ENCODE measurements at places on chromosomes 7 and 10.

DNA sequence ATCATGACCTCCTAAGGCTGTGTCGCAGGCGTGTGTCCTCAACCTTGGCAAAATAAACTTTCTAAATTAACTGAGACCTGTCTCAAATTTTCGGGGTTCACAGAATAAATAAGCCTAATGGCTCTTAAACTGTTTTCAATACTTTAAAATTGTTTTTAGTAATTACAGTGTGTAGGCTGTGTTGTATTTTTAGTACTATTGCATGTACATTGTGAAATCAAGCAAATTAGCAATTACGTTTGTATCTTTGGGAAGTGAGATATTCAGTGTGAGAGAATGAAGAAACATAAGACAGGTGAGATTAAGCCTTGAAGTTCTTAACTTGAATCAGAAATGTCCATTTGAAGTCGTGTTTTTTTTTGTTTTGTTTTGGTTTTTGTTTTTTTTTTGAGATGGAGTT, 4.8 kb upstream of the AKR1B10 start:
- no peak for DNase-seq

DNA sequence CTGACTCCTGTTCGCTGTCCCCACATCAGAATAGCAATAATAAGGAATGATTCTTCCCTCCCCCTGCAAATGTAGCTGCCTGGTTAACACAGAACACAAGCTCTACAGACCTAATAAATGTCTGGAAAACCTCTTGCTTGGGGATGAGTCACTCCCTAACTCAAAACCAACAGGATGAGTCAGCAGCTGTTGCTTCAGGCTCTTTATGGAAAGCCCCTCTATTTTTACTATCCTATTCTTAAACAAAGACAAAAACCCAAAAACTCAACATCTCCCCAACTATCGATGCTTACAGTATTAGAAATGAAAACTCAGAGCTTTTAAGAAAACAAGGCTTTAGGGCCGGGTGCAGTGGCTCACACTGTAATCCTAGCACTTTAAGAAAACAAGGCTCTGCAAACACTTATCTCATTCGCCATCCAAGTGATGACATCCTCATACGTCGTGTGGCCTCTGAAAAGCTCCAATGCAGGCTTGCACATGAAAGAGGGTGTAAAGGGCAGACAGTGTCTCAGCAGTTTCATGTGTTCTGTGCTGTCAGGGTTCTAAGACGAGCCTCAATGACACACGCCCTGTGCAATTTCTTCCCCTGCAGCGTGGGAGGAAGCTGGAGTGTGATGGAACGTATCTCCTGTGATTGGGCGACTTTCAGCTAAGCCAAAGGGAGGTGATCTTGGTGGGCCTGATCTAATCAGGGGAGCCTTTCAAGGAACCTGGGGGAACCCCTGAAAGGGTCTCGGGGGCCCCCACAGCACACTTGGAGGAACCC, 70.1 kb downstream of the AMZ1 start:
- DNase-seq, result peak; percentile 72

- DNase-seq, result no peak
Observed at GRCh38 chr7:133301444-133301843, 48.6 kb downstream of the EXOC4 start.

DNA sequence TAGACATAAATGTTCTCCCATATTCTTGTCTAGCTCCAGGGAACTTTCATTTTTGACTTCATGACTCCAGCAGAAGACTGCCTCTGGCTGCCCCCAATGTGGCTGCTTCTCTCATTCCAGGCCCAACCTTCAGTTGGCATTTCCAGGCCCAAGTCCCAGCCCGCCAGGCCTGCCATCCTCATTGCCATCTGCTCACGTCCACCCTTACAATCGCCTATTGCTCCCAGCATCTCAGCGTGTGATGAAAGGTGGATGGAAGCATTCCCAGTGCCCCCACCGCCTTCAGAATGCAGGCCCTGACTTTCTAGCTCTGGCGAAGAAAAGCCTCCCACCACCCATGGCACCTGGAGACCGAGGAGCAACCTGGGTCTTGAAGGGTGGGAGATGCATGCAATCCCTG, 132.1 kb upstream of the LANCL2 start:
- DNase-seq, result no peak

DNA sequence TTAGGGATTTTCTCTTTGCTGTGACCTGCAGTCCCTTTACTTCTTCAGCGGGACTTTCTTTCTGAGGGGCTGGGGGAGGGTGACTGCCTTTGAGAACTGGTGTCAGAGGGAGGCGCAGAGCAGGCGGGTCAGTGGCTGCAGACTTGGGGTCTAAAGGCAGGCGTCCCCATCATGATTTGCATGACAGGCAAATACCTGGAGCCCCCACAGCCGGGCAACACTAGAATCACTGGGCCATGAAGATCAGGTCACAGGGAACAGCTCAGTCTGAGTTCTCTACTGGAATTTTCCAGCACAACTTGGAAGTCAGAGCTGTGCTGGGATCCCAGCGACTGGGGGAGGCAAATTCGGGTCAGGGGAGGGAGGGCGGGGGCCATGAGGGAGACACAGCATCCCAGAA, 29.2 kb upstream of the PITRM1 start:
- DNase-seq, result no peak

GRCh38 chr7:105224884-105225651, 163.7 kb downstream of the SRPK2 start:
- peak; percentile 75 for DNase-seq

GRCh38 chr10:124990671-124991625, 49.0 kb downstream of the ZRANB1 start:
- DNase-seq, result no peak

DNA sequence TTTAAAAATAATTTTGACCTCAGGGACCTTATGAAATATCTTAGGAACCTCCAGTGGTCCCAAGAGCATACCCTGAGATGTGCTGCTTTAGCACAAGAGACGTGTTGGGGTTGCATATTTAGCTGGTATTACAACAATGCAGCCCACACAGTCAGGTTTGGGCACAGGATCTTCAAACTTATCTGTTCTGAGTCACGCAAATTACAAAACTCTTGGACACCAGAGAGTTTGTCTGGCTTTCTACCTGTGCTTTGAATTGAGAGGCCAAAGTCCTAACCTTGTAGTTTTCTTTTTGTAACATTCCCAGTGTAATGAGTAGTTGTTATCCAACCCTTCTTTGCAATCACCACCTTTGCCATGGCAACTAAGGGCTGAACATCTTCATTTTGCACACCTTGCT, 163.5 kb upstream of the PCLO start:
- DNase-seq, result no peak

GRCh38 chr10:17122052-17122451, 7.6 kb downstream of the CUBN start:
- no peak for DNase-seq

DNA sequence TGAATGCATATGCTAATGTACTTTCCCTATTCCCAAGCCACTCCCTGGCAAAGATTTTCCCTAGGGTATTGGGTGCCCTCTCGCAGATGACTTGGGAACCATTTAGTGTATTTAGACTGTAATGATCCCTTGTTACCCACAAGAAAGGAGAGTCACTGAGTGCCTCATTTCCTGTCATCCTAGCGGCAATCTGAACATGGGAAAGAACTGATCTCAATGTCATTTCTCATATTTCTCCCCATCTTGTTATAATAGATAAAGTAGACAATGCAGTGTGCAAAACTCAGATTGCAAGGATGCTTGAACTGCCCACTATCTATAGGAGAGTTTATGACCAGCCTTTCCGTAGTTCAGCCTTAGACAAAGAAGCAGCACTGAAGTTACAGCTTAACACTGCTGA, 123.3 kb downstream of the MICU1 start:
- DNase-seq, result no peak

- no peak for DNase-seq
Observed at GRCh38 chr10:123303581-123304337, 149.6 kb downstream of the BUB3 start.

DNA sequence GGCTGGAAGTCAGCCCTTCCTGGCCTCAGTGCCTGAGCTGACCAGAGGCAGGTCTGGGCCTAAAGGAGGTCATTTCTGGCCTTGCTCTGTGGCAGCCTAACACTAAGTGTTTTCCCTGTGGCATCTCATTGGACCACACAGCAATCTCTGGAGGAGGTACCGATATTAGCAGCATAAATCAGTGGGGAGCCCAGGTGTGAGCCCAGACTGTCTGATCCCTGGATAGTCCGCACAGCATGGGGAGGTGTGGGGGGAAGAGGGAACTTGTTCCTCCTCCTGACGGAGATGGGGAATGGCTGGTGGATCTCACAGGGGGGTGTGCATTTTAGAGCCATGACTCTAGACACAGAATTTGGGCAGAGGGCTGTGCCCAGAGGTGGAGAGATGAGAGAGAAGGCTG, 11.0 kb upstream of the PPIF start:
- DNase-seq, result no peak

DNA sequence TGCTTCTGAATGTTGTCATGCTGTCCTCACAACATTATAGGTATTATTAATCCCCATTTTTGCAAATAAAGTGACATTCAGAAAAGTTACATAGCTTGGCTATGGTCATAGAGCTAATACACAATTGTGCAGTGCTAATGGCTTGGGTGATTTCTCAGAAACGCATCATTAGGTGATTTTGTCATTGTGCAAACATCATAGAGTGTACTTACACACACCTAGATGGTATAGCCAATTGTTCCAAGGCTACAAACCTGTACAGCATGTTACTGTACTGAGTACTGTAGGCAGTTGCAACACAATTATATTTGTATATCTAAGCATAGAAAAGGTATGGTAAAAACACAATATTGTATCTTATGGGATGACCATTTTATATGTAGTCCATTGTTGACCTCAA, 91.0 kb downstream of the BTAF1 start:
- DNase-seq, result no peak
